Left kidney (tissue), 8 donors: ENCODE measurements at places on chromosomes 11 and 22. TPM values are rescaled to one million over a fixed set of nuclear protein-coding genes. Genes with fewer than 3 reads are reported as not detected.

DNA sequence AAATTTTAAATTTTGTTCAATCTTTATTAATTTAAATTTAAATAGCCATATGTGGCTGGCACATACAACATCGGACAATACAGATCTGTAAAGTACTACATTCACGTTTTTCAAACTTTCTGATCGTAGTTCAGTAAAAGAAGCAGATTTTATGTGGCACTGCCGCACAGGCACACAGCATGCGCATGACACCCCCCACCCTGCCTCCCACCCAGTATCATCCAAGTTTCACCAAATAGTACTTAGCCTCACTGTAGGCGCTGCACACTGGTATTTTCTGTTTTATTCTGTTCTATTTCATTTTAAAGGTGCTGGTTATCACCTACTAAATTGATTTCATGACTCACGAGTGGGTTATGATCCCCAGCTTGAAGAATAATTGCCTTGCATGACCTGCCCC lies 159.9 kb downstream of the HIPK3 start:
- no peak for DNase-seq

DNA sequence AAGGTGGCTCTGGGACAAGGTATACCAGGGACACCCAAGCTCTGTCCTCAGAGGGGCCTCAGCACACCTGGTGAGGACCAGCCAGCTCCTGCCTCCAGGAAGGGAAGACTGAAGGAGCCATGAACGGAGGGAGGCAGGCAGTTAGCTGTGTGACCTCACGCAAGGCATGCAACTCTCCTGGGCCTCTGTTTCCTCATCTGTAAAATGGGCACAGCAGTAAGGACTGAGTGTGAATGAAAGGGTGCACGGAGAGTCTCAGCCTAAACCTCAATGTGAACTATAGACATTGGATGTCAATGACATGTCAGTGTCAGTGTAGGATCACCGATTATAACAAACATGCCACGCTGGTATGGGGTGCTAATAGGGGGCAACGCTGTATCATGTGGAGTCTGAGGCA lies 18.4 kb downstream of the PGA5 start:
- no peak for DNase-seq

Gene KRTAP5-7
- polyA plus RNA-seq, result 0.25 TPM

- DNase-seq, result no peak
Observed at GRCh38 chr11:71355281-71355680, 92.9 kb downstream of the DHCR7 start.

Gene ANKK1
- polyA plus RNA-seq, result 0.60 TPM

DNA sequence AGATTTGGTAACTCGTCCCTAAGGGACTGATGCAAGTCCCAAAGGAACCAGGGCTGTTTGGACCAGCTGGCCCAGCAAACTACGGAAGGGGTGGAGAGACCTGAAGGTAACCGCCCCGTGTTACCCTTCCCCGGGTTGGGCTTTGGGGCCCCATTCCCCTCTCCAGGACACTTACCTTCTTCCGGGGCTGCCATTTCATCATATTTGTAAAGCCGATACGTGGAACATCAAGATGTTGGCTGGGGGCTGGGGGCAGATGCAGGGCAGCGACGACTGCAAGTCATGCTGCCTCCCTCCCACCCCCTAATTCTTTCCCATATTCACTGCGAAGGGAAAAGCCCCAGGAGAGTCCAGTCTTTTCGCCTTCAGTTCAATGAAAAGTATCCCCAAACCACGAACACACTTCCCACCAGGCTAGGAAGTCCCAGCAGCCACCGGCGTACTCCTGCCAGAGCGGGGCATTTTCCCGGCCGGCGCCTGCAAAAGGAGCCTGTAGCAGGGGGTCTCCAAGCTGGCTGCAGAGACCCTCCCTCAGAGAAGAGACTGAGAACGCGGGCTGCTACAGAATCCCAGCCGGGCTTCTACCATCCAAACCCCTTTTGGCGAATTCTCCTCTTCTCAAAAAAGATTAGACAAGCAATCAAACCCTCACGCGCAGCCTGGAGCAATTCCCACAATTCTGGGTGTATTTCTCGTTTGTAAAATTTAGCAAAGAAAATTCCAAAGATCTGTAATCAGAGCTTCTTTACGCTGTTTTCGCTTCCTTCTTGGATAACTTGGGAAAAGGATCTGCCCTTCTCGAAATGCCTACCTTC lies 236.7 kb downstream of the TTC28 start:
- peak; percentile 24 for DNase-seq

Gene SERPING1
- polyA plus RNA-seq, result 137 TPM
